Activated naive CD4-positive, alpha-beta T cell treated with anti-CD3 and anti-CD28 coated beads, Interleukin-2, amount 50 U/mL, for 16 hours (primary cell): ENCODE measurements at places on chromosomes 11 and 22.

GRCh38 chr22:46417769-46418168 is 82.3 kb downstream of the TRMU start:
- no peak for DNase-seq

GRCh38 chr11:28461846-28462245 is 353.7 kb downstream of the METTL15 start:
- no peak for DNase-seq

DNA sequence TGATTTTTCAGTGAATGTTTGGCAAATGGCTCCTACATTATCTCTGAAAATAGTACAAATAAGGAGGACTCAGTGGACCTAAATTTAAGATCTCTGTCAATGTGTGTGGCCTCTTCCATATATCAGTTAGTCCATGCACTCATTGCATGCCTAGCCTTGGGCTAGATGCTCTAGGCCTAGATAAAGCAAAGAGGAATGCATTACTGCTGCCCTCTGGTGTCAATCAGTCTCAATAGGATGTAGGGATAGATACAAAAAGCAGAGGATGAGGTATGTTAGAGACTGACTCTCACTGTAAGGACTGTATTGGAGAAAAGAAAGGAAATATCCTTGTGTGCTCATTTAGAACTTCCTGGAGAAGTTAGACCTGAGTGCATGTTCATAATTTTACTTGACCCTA is 42.0 kb downstream of the MS4A2 start:
- no peak for DNase-seq

DNA sequence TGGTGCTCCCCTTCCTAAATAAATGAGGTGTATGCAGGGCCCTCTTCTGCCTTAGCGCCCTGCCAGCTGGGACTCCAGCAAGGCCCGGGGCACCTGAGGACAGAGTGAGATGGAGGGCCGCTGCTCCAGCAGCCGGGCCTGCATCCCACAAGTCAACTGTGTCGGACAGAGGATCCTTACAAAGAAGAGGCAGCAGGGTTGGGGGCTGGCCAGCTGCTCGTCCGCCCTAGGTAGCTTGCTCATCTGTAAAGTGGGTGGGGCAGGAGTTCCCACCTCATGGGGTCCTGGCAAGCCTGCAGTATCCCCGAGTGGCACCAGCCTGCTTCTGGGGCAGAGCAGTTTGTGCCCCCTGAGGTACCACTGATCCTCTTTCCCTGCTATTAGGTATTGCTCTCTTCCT is 7.6 kb downstream of the TMEM121B start:
- no peak for DNase-seq

DNA sequence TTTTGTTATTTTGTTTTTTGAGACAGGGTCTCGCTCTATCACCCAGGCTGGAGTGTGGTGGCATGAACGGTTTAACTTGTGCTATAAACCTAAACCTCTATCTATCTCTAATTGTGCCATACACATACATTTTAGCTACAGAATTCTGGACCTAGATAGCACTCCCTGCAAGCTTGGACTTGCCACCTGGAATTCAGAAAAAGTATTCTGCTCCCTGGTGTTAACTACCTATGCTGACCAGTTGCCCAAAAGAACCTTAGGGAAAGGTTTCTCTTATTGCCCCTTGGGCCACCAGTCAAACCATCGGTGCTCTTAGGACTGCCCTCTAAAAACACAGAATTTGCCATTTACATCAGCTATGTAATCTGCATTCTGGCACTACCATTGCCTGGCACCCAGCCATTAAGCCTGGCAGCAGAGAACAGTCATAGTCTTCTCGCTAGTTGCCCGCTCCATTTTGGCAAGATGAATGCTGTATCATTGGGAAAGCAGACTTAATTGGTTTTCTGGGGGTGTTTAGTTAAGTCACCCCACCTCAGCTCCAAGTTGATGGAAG is 55.3 kb downstream of the ETS1 start:
- DNase-seq, result no peak

DNA sequence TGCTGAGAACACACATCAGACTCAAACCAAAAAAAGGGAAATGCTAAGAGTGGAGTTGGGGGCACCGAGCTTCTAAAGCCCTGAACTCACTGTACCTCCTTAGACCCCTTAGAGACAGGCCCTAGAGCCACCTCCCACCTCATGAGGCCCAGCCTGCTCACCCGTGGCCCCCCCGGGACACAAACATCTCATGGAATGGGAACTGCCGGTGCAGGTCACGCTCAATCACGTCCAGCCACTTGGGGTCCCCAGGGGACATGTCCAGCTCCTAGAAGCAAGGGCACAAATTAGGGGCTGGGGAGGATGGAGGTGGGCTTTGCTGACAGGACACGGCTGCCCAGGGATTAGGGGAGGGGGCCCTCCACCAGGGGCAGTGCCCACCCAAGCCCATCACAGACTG is 6.3 kb upstream of the CASTOR1 start:
- DNase-seq, result no peak

GRCh38 chr11:123299721-123300120 is 104.7 kb upstream of the CLMP start:
- no peak for DNase-seq

DNA sequence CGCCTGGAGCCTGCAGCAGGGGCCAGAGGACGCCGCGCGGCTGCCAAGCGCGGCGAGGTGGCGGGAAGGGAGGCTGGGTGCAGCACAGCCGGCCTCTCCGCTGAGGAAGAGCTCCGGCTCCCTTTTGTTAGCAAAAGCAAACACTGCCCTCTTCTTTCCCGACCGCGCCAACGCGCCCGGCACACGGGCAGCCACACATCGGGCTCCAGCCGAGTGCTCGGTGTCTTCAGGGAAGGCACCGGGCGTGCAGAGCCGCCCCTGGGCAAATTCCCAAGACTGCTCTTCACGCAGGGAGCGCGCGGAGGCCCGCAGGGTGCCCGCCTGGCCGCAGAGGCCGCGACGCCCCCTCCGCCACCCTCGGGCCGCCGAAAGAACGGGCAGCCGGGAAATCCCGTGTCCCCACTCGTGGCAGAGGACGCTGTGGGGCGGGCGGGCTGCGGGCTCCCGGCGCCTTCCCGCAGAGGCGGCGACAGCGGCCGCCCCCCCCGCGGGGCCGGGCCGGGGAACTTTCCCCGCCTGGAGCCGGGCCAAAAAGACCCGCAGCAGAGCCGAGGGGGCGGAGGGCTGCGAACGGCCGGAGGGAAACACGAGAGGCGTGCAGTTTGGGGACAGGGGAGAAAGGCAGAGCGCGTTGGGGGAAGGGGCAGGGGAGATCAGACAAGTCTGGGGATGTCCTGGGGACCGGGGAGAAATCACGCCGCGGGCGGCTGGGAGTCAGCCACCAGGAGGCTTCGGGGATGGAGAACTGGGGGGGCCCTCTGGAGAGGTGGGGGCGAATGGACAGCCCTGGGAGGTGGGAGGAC is 931 bp downstream of the CADM1 start:
- peak; percentile 13 for DNase-seq
